ENCODE measurements at places on chromosomes 13 and 19.

- DNase-seq, result no peak
These were observed 21.6 kb downstream of the SLC25A30 start for GRCh38 chr13:45396533-45397095.

DNA sequence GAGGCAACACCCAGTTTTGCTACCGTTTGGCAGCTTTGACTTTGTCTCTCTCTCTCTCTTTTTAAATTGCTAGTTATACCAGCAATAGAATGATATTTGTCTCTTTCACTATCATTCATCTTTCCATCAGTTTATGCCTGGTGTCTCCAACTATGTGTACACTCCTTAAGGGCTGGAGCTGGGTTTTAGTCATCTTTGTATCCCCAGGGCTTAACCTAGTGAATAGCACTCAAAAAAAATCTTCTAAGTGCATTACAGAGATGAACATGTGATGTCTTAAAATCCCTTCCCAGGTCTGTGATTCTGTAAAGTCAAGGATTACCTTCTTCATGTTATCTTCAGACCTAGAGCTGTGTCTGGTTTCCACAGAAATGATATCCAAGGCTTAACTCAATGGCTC is 7.8 kb upstream of the UBL3 start:
- DNase-seq, result no peak

DNA sequence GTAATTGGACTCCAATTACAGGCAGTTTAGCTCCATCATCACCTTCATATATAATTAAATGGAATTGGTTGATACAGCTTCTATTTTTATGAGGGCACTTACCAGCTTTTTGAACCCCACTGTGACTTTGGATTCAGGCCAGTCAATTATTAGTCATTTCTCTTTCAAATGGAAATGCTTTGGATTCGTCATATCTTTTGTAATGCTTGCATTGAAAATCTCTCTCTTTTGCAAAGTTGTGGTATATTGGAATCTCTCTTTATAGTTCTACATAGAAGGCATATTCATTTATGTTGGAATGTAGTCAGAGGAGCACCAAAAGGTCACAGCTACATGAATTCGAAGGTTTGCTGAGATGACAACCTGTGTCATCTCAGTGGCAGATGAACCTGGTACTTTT is 1074.3 kb upstream of the SLC10A2 start:
- DNase-seq, result no peak

DNA sequence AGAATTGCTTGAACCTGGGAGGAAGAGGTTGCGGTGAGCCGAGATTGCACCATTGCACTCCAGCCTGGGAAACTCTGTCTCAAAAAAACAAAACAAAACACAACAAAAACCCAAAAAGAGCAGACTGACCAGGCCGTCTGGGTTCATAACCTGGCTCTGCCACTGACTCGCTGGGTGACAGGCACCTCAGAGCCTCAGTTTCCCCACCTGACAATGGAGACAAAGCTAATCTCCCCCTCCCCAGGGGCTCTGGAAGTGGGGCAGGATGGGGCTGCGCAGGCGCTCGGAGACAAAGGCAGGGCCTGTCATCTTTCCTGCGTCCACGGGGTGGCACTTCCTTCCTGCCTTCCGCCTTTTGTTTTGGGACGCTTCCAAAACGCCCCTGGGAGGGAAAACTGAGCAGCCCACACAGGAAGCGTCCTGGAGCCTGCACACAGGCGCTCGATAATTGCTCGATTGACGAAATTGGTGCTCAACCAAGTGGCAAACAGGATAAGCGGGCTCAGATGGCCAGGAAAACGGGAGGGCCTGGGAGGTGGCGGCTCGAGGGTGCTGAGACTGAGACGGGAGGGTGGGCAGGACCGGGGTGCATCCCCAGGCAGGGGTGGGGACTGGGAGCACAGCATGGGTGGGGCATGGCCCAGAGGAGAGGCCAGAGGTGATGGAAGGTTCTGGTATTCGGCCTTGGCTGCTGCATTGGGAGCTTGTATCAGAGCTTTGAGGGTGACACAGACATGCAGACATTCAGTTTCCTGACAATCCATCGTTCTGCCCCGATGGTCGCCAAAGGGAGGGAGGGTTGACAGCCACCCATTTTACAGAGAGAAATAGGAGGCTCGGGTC is 17.8 kb downstream of the SPC24 start:
- DNase-seq, result peak; percentile 51

DNA sequence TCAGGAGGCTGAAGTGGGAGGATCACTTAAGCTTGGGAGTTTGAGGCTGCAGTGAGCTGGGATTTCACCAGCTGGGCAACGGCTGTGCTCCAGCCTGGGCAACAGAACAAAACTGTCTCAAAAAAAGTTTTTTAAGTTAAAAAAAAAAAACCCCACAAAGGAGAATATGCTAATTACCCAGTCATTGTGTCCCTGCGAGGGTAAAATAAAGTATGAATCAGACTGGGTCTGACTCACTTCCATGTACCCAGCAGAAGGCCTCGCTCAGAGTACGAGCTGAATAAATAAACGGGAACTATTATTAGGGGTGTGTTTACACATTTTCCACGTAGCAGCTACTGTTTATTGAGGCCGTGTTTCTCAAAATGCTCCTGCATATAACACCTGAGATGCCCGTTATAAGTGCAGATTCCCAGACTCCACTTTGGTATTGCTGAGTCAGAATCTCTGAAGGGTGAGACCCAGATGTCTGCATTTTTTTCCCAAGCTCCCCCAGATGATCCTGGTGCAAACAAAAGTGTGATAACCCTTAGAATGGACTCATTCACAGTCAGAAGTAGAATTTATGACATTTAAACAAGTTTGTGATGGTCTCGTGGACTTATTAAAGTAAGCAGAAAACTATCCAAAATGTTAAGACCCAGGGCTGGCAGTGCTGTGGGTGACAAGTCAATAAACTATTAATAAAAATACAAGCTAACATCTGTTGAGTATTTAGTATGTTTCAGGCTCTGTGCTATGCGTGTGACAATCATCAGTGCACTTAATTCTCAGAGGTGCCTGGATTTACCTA is 28.2 kb downstream of the KCNC3 start:
- no peak for DNase-seq

DNA sequence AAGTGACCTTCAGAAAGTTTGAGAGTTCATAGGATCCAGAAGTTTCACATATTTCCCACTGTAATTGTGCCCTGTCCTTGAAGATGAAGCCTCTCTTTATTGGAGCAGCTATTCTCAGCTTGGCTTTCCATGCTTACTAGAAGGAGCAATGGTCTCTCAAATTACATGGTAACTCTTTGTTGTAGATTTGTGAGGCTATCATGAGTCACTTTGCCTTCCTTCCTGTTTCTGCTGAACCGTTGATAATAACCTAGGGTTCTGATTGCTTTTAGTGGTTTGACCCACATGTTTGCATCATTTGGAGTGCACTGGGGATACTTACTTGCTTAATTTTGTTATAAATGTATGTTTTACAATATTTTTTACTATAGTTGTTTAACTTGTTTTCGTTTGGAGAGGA is 772.9 kb upstream of the SLITRK6 start:
- DNase-seq, result no peak

GRCh38 chr13:45064889-45065288 is 55.4 kb upstream of the GTF2F2 start:
- no peak for DNase-seq

DNA sequence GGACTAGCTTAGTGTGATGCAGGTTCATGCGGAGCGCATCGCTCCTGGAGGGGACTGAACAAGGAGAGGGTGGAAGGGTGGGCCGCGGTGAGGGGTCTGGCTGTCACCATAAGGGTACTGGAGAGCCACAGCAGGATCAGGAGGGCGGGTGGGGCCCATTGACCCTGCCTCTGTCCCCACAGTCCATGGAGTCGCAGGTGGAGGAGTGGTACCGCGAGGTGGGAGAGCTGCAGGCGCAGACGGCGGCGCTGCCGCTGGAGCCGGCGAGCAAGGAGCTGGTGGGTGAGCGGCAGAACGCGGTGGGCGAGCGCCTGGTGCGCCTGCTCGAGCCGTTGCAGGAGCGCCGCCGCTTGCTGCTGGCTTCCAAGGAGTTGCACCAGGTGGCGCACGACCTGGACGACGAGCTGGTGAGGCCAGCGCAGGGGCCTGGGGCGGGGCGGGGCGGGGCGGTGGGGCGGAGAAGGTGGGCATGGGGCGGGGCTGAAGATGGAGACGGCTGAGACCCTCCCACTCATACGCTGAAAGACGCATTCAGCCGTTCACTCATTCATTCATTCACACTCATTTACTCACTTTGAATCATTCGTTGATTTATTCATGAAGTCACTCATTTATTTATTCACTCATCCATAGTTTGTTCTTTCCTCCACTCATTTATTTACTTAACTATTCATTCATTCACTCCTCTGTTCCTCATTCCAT is 27.5 kb upstream of the SHKBP1 start:
- DNase-seq, result peak; percentile 70

DNA sequence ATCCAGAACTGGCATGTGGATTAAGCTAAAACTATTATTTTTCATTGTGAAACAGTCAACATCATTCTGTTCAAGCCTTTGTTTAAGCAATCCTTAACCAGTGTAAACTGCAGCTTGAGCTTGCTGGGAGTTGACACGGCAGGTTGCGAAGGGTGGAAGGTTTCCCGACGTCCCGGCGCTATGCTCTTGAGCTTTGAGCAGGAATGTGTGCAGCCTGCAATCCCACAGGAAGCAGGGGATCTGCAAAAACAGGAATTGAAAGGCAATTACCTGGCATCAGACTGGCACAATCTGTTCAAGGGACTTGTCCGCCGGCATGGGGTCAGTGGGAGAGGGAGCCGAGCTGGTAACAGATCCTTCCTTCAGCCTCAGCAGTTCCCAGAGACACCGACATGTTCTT is 586.7 kb upstream of the SGCG start:
- DNase-seq, result no peak

- no peak for DNase-seq
These were observed 56.8 kb upstream of the KLF5 start for GRCh38 chr13:73001971-73002370.

- no peak for DNase-seq
These were observed at the start of gene SHISA7 for GRCh38 chr19:55443045-55443823. Gene SHISA7 (minus strand): TSS chr19:55443300. CDS start chr19:55442863, 437 bp downstream.

DNA sequence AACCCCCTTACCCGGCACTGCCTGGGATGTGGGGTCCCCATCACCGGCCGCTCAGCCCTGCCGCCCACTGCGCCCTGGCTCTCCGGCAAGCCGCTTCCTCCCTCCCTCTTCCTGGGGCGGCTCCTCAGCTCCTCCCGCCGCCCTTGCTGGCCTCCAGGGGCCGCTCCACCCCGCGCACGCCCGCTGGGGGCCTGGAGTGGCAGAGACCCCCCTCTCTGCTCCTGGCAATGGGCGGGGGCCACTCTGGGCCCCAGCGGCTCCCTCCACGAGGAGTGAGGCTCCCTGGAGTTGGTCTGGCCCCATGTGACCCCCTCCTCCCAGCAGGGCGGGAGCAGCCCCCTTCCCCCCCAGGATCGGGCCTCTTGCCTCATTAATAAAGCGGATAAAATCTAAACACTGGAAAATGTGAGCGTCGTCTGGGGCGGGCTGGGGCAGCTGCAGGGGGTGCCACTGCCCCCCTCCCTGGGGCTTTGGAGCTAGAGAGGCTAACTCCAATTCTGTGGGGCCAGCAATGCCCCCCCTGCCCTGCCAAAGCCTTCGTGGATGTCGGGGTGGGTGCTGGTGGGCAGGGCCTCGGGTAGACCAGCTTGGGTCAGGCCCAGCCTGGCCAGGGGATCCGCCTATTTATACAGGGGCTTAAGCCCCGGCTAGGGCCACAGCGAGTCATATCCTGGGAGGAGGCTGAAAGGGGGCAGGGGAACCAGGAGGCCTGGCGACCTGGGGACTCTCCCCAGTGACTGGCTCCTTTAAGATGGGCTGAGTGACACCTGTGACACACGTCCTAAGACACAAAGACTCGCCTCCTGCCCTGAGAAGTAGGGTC is at the start of gene PTGER1:
PTGER1 (minus strand) TSS at position 104 of the 823 bp plus-strand sequence. CDS start 1,034 bp downstream, outside the sequence.
- no peak for DNase-seq

GRCh38 chr13:114334305-114335053 is 20.2 kb downstream of the CHAMP1 start:
- no peak for DNase-seq

- peak; percentile 32 for DNase-seq
These were observed 64.2 kb upstream of the UQCRFS1 start for GRCh38 chr19:29277102-29277501.

- no peak for DNase-seq
These were observed 267.3 kb downstream of the RFC3 start for GRCh38 chr13:34085204-34085603.

GRCh38 chr19:3459965-3460582 is 20.3 kb downstream of the SMIM24 start:
- no peak for DNase-seq

DNA sequence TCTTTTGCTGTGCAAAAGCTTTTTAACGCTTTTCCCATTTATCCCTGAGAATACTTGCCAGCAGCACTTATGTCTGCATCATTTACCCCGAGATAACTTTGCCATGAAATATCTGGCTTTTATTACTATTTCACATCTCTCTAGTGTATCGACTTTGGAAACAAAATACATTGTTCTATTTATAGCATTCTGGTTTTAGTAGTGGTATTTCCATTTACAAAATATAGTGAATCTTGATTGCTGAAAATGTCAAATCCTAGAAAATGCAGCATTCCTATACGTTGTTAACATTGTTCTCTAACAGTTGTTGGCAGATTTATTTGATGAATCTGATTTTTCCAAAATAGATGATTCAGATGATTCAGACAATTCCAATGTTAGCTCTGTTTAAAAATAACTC is 189.3 kb upstream of the SPRY2 start:
- DNase-seq, result no peak

- no peak for DNase-seq
These were observed 71.8 kb downstream of the GADD45B start for GRCh38 chr19:2547721-2548120.

GRCh38 chr13:23985060-23985459 is 87.8 kb upstream of the C1QTNF9B start:
- DNase-seq, result no peak

GRCh38 chr19:40471111-40471510 is 4.3 kb downstream of the SPTBN4 start:
- DNase-seq, result no peak

DNA sequence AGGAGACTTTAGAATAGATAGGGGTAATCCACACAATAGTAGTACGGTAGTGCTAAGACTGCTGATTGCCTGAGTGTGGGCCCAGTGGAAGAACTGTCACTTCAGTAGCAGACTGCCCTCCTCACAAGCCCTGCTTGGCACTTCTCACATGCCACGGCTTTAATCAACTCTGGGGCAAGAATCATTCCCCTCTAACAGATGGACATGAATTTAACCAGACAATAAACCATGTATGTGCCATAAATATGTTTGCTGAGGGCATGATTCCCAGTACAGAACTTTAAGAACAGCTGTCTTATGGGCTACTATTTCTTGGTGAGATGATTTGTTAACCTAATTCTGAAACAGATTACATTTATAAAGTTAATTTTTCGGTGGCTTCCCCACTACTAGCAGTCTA is 22.0 kb downstream of the DPY19L3 start:
- DNase-seq, result no peak

- no peak for DNase-seq
These were observed 100.4 kb upstream of the GJB6 start for GRCh38 chr13:20332361-20333096.

- no peak for DNase-seq
These were observed 34.3 kb upstream of the TPM4 start for GRCh38 chr19:16041991-16042386.

GRCh38 chr19:2500156-2500555 is 24.2 kb downstream of the GADD45B start:
- DNase-seq, result no peak

- DNase-seq, result no peak
These were observed 1684.2 kb upstream of the SLC10A2 start for GRCh38 chr13:104750377-104750776.
